ENCODE measurements at places on chromosomes 13 and 19.

- no peak for DNase-seq
Observed at GRCh38 chr13:21686751-21687391, 16.0 kb downstream of the FGF9 start.

- no peak for DNase-seq
Observed at GRCh38 chr19:37309834-37310575, 60.9 kb upstream of the ZNF527 start.

GRCh38 chr19:2648528-2648937, 54.0 kb downstream of the GNG7 start:
- DNase-seq, result peak; percentile 65

DNA sequence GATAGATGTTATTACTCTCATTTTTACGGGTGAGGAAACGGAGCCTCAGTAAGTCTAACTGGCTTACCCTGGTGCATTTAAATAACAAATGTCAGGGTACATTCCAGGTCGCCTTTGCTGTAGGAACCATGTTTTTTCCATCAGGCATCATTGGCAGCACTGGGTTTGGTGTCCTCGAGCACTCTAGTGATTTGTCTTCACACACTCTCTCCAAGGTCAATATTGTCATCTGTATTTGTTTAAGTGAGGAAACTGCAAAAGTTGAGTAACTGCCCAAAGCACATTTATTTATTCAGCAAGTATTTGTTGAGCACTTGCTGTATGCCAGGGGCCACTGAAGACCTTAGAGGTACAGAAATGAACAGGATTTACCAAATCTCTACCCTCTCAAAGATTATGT, 78.6 kb downstream of the DCT start:
- DNase-seq, result no peak

DNA sequence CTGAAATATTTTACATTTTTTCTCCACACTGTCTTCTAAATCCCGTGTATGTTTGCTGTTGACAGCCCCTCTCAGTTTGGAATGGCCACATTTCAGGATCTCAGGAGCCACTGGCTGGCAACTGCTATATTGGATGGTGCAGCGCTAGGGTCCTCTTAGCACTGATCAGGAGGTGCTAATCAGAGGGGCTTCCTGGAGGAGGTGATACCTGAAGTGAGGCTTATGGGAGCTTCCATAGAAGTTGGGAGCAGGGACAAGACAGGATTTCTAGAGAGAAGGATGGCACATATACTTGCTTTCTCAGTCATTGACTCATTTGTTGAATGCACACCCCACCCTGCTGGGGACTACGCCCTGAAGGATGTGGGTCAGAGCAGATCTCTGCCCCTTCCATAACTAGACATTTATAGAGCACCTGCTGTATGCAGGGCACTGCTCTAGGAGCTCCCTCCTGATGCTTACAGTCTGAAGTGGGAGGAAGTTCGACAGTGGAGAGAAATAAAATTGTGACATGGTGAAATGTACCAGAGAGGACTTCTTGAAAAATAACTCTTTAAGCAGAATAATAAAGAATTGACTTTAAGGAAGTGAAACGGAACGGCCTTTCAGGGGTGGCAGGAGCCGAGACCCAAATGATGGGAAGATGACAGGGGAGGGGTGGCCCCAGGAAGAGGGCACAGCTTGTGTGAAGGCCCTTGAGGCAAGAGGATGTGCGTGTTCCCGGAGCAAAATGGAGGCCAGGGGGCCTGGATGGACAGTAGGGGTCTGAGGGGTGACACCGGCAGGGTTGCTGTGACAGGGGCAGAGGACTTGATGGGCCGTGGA, 13.1 kb downstream of the AP2A1 start:
- no peak for DNase-seq

GRCh38 chr19:4866595-4867424, 657 bp downstream of the PLIN3 start:
- peak; percentile 51 for DNase-seq

GRCh38 chr19:58123354-58123753, 25.3 kb upstream of the ZSCAN18 start:
- DNase-seq, result no peak

- DNase-seq, result no peak
Observed at GRCh38 chr13:108342369-108343289, 73.1 kb downstream of the TNFSF13B start.

DNA sequence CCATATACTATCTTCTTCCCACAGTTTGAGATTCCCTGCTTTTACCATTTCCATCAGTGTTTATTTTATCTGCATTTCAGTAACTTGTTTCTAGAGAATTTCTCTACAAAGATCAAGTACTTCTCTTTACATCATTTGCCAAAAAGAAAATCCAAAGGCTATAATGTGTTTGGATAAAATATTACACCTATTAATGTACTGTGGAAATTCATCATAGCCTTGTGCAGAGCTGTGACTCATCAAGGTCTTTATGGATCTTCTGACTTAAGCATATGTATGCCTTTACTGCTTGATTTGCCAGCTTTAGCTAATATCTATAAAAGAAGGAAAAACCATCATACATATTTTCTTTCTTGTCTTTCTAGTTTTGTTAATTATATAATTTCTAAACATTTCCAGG, 9.6 kb upstream of the HTR2A start:
- DNase-seq, result no peak

DNA sequence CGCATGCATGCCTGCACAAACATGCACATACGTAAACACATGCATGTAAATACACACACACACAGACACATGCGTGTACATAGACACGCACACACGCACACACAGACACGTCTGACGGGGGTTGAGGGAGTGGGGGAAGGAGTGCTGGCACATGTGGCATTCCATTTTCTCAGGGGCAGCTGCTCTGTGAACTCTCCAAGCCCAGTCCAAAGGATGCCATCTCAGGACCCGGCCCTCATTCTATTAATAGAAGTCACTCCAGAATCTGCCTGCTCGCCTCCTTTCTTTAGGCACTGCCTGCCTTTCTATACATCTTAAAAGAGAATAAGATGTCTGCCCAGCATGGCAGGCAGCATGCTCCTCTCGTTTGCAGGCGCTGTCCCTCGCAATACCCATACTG, 5.3 kb downstream of the ARHGEF7 start:
- no peak for DNase-seq

DNA sequence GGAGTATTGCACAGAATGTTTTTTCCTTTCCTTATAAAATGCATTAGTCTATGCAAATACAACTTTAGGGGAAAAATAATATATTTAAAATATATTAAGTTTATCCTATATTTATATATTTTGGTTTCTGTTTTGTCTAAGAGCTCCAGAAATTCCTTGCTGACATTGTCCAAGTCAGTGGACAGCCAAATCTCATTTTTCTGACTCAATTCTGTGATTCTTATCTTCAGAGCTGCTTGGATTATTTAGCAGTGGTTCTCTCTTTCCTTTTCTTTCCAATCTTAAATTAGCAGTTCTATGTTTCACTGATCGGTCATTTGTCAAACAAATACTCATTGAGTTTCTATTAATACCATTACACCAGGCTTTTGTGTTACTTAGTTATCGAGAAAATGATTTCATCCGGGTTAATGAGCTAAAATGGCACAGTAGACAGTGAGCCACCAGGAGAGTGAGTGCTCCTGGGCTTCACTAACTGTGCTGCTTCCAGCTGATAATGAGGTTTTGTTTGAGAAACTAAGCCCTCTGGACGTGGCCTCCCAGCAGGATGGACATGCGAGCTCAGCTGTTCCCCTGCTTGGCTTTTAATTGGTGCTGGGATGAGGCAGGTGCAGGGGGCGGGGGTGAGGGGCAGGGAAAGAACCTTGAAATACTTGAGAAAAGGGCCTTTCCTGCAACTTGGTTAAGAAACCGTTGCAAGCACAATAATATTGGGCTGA, 44.0 kb downstream of the ATP11A start:
- no peak for DNase-seq

DNA sequence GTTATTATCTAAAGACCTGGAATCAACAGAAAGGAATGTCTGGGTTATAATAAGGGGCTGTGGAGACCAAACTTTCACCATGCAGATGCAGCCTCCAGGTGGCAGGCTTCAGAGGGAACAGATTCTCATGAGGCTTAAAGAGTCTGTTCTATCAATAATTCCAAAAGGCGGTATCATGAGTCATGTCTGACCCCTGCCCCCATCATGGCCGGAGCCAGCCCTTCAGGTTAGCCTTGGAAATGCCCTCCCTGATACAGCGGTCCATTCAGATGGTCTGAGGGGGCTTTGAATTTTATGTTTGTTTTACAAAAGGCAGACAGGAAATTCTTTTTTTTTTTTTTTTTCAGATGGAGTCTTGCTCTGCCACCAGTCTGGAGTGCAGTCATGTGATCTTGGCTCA, 21.7 kb upstream of the LAMP1 start:
- DNase-seq, result peak; percentile 17

DNA sequence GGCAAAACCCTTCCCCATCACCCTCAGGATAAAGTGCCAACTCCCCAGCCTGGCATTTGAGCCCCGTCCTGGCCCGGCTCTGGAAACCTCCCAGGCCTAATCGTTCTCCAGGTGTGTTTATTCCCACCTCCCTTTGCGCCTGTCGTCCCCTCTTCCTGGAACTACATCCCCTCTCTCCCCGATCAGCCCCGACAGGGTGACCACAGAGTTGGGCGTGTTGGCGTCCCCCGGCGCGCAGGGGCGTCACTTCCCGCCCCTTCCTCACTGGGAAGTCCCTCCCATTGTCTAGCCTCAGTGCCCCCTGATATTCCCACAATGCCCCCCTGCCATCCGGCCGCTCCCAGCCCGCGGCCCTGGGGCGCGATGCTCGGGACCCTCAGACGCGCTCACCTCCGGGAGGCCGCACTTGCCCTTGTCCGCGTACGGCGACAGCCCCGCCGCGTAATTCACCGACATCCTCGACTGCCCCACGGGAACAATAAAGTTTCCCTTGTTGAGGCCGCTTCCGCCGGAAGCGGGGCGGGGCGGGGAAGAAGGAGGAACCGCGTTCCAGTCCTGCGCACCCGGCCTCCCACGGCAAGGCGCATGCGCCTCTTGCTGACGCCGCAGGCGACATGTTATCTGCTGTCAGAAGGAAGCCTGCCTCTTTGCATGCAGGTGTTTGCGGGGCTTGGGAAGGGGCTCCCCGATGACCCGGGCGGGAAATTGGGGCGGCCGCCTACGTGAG, at the start of the genes ANKRD24 and SIRT6:
Gene ANKRD24 (plus strand): TSS at position 606 of the 727 bp plus-strand sequence. CDS start 3,737 bp downstream, outside the sequence.
Gene SIRT6 (minus strand): TSS at position 480 of the 727 bp plus-strand sequence. CDS start 24 bp downstream, at position 456.
- DNase-seq, result peak; percentile 96

GRCh38 chr13:82934000-82934399, 948.3 kb downstream of the SLITRK1 start:
- no peak for DNase-seq

DNA sequence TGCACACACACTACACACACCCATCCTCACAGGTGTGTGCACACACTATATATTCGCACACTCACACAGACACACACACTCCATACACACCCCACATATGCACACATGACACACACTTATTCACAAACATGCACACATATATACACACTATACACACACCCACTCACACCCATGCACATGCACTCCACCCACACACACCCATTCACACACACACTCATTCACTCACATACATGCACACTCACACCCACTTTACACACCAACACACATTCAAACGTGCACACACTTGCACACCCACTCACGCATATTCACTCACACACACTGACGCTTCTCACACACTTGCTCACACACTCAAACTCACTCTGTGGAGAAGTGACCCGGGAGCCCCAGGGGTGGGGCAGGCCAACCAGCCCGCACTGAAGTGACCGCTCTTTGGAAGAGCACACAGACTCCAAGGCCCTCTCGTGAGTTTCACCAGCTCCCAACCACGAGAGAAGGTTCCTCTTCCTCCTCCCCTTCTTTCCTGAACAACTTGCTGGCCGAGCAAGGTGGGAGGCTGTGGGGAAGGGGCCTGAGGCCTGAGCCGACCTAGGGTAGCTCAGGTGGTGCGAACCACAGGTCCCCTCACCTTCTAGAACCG, 86.1 kb upstream of the TM9SF2 start:
- no peak for DNase-seq

- DNase-seq, result no peak
Observed at GRCh38 chr13:63700350-63700749, 2284.7 kb upstream of the PCDH20 start.

- no peak for DNase-seq
Observed at GRCh38 chr19:38862321-38863059, 12.7 kb upstream of the HNRNPL start.
